ENCODE measurements at places on chromosomes 6 and 20.

DNA sequence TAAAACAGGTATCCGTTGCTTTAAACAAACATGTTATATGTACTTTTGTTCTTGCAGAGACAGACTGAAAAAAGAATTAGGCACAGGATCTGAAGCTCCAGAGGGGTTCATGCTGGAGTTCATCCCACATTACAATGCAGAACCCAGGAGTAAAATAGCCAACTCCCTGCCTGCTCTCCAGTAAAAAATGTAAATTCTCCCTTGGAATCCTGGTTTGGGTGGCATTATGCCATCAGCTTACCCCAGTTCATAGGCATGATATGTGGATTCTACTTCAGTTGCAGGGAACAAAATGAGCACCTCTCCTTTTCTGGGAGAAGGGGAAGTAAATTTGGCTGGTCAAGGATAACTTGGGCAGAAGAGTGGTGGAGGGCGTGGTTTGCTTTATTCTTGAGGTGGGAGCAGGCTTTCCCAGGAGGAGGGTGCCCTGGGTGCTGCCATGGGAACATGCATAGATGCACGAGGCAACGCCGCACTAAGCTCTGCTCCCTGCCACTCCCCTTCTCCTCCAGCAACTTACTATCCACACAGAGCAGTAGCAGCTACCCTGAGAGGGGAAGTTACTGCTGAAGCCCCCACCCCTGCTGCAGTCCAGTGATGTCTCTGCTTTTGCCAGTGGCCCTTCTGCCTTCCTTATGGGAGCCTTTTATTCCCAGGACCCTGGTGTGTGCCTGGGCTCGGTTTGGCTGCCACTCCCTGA, 71.6 kb upstream of the GLP1R start:
- no peak for DNase-seq

- no peak for DNase-seq
These were observed 73.5 kb downstream of the PHF3 start for GRCh38 chr6:63709148-63709547.

DNA sequence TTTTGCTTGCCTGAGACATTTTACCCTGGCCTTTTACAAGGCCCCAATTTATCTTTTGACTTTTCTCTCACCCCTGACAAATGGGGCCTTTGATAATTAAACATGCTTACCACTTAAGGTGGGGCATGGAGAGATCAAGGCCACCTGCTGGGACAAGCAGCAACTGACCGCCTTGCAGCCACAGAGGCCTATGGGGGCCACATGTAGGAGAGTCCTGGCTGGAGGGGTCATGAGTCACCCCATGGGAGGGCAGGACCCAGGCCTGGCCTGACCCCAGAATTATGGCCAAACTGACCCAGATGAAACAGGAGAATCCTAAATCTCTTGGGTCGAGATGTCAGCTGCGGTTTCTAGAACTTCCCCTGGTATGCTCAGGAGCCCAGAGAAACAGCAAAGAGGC, 8.5 kb upstream of the OCSTAMP start:
- DNase-seq: no peak

- DNase-seq: no peak
These were observed 68.1 kb downstream of the DLL1 start for GRCh38 chr6:170222498-170223471.

- no peak for DNase-seq
These were observed 101.2 kb upstream of the NT5E start for GRCh38 chr6:85348643-85349042.

DNA sequence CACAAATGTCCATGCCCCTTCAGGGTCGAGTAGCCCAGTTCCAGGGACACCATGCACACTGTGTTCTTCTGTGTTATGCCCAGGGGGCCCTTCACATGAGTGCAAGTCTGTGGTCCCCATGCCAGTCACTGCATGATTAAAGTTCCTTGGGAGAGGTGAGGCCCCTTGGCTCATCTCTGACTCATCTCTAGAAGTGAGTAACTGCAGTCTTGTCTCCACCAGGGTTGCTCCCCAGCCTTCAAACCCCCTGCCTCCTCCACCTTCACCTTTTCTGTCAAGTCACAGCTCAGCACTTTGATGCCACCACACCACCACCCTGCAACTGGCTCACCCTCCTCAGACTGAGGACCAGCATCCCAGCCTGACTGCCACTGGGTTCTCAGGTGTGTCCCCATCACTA, 161.7 kb downstream of the UNC5CL start:
- DNase-seq: no peak

- DNase-seq: no peak
These were observed 9.2 kb upstream of the TBX18 start for GRCh38 chr6:84773431-84774156.

DNA sequence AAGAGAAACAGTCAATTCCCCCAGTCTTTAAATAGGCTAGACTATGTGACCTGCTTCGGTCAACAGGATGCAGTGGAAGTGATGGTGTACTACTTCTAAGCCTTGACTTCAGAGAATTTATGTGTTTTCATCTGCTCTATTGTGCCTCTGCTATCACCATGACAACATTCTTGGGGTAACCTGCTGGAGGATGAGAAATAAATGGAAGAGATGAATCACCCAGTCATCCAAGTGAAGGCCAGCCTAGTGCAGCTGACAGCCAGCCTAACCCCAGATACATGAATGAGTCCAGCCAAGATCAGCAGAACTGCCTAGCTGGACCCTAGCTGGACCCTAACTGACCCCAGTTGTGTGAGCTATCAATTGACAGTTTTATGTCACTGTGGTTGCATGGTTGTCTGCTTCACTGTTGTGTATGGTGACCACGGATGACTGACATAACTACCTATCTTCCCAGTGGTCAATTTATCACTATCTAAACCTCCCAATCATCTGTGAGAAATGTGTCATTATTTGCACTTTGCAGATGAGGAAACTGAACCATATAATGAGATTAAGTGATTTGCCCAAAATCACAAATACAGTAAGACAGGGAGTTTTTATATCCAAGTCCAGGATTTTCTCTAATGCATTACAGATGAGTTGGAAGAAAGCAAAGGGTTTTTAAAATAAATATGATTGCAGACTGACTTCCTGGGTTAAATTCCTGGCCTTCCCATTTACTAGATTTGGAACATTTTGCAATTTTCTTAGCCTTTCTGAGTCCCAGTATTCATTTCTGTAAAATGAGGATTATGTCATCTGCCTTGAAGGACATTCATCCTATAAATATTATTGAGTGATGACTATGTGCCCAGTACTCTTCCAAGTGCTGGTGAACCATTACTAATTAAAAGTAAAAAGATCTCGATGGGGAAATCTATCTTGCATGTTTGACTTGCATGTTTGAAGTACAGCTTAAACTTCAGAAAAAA, 136.4 kb upstream of the PLCB4 start:
- no peak for DNase-seq

DNA sequence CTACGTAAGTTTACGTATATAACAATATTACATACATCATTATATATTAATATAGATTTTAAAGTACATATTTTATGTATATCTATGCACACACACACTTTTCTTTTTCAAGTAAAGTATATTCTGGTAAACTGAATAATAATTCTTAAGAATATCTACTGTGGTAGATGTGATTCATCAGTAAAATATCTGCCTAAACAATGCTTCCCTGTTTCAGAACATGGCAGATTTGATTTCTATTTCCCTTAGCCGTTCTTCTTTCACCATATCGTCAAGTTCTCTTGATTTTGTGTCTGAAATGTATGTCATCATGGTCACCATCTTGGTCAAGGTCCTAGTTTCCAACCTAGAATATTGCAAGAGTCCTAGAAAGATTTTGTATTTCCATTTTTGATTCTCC, 195.6 kb downstream of the HDGFL1 start:
- no peak for DNase-seq

- DNase-seq: no peak
These were observed 102.8 kb downstream of the ZDHHC14 start for GRCh38 chr6:157483770-157484169.

- DNase-seq: no peak
These were observed 166.7 kb downstream of the ESR1 start for GRCh38 chr6:151974061-151974617.
